ENCODE measurements at places on chromosomes 13 and 19.
A peak's percentile ranks its signal among the peaks of the same experiment; 100 is the strongest.

DNA sequence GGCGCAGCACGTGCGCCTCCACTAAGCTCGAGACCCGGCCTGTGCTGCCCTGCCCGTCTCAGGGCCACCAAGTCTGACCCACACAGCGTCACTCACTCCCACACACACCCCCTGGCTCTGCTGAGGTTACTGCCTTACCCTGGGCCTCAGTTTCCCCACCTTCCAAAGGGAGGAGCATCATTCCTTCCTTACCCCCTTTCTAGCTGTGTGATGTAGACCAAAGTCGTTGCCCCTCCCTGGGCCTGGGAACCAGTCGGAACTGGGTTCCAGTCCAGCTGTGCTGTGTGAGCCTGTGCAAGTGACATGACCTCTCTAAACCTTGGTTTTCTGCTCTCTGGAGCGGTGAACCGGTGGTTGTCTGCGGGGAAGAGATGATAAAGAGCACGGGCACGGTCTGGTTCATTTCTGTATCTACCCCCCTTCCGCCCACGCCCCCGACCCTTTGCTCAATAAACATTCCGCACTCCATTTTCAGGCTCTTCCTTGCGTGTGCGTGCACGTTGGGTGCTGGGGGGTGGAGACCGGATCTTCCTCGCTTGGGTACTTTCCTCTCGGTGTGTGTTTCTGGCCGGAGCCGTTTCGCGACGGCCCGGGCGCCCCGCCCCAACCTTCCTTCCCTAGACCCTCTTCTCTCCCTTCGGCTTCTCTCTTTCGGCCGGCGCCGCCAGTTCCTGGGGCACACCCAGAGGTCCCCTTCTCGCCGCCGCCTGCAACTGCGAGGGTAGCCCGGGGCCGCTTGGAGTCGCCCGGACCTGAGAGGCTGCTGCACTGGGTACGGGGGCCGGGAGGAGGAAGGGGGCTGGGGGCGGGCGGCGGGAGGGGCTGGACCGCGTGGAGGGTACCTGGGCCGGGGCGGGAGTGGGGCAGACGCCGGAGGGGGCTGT lies at the start of gene ZNF581:
TSS of gene ZNF581 (plus strand) at position 647 of the 884 bp plus-strand sequence. CDS start 923 bp downstream, outside the sequence.
- DNase-seq = peak; percentile 60

DNA sequence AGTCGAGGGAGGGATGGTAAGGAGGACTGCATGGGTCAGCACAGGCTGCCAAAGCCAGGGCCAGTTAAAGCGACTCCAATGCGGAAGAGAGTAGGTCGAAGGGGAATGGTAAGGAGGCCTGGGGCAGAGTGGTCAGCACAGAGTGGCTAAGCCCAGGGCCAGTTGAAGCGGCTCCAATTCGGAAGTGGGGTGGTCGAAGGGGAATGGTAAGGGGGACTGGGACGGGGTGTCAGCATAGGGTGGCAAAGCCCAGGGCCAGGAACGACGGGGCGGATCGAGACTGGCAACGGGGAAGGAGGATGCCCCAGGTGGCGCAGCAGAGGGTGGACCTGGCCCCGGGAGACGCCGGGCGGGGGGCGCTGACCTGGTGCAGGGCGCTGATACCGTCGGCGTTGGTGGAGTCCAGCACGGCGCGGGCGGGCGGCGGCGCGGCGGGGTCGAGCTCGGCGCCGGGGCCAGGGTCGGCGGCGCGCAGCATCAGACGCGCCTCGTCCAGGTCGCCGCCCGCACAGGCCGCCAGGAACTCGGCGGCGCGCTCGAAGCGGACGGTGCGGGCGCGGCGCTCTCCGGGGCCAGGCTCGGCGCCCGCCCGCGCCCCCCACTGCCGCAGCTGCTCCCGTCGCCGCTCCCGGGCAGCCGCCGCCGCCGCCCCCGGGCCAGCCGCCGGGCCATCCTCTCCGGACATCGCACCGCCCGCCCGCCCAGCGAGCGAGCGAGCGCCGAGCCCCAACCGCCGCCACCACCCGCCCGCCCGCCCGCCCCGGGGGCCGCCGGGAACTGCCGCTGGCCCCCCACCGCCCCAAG lies at the start of gene PPP1R12C:
TSS of gene PPP1R12C (minus strand) at position 779 of the 804 bp plus-strand sequence. CDS start at position 685, 94 bp downstream.
- no peak for DNase-seq

DNA sequence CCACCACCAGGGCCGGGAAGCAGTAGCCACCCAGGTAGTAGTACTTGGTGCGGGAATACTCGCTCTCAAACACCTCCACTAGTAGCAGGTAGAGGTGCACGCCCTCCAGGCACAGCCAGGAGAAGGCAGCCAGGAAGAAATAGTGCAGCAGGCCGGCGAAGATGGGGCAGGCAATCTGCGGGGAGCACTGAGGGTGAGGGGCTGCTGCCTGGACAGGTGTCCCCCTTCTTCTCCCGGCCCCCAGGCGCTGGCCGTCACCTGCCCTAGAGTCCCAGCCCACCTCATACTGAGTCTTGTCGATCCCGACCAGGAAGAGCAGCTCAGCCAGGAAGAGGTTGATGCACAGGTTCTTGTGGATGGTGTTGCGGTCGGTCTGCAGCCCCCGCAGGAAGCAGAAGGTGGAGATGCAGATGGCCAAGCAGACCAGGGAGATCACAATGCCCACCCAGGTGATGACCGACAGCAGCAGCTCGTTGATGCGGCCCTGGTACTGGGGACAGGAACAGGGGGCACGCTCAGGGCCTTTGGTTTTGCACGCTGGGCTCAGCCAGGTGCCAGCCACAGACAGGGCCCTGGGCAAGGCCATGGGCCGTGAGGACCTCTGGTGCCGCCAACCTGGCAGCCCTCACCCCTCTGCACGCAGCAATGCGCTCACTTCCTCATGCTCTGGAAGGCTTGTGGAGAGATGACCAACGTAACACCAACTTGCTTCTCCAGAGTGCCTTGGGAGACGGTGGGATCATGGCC lies 20.8 kb upstream of the ASF1B start:
- DNase-seq = no peak

GRCh38 chr13:89181041-89181440 lies 1509.9 kb downstream of the SLITRK5 start:
- DNase-seq = no peak

DNA sequence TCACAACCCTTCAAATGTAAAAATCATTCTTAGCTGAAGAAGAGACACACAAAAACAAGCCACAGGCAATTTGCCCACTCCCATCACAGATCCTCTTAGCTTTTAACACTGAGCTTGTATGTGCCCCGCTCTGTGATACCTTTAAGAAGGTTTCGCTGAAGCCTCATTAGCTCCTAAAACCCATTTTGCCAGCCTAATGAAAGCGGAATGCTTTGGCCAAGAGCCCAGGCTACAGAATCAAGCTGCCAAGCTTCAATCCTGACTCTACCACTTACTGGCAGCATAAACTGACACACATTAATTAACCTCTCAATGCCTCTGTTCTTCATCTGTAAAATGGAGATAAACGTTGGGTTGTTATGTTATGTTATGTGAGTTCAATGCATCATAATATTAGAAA lies 10.5 kb downstream of the ZNF112 start:
- no peak for DNase-seq

GRCh38 chr19:53612762-53613526 lies 18.9 kb upstream of the DPRX start:
- DNase-seq = no peak

DNA sequence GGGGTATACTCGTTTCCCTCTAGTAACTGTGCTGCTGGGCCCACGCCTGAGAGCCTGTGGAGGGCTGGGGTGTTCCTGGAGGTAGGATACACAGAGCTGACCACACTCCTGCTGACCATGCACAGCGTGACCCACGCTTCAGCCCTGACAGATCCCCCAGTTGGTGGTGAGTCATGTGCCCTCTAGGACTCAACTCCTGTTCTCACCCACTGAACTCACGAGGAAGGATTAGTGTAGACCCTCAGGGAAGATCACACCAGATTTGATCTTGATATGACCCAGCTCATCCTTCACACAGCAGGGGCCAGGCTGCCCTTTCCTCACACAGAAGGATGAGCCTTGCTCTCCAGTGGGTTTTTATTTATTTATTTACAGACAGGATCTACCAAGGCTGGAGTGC lies 13.3 kb upstream of the ACP7 start:
- DNase-seq = no peak

Data from NCI-H2029 (cell line).